CD4-positive, alpha-beta T cell treated with Interleukin-4 for 4 hours (primary cell): ENCODE measurements at places on chromosomes 11 and 22.

GRCh38 chr22:37609240-37610152 lies 862 bp downstream of the GGA1 start:
- DNase-seq = peak; percentile 19

- no peak for DNase-seq
Measured at GRCh38 chr22:37625737-37626136, 13.7 kb upstream of the SH3BP1 start.

DNA sequence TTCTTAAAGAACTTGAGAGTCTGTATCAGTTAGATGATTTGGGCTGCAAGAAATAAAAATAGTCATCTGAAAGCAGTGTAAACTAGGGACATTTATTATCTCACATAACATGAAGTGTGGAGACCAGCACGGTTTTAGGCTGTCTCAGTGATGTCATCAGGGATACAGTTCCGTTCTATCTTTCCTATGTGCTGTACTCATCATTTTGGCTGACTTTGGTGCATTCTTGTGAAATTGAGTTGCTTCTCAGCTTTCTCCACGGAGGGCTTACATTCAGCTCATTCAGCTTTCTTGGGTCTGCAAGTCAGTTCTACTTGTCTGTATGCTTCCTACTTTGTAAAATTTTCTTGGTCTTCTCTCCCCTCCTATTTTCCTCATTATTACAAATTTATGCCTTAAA lies 51.8 kb upstream of the LIN7C start:
- no peak for DNase-seq

DNA sequence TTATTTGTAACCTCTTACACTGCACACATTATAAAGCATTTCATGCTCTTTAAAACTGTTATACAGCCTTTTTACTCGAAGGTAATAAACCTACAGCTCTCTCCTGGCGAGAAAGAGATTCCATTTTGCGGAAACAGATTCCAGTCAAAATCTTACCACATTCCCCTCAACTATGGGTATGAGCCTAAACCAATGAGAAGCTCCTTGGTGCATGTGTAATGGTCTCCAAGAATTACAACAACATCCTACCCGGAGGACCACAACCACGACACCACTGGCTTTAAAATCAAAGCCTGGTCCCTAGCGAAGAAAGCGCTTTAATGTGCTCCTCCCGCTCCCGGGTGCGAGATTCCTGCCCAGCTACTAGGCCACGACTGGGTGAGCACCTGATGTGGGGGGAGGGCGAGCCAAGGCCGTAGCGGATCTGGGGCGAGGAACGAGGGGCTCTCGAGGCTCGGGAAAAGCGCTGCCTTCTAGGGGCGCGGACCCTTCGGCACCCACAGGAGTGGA lies 821 bp downstream of the CELF1 start:
- no peak for DNase-seq

DNA sequence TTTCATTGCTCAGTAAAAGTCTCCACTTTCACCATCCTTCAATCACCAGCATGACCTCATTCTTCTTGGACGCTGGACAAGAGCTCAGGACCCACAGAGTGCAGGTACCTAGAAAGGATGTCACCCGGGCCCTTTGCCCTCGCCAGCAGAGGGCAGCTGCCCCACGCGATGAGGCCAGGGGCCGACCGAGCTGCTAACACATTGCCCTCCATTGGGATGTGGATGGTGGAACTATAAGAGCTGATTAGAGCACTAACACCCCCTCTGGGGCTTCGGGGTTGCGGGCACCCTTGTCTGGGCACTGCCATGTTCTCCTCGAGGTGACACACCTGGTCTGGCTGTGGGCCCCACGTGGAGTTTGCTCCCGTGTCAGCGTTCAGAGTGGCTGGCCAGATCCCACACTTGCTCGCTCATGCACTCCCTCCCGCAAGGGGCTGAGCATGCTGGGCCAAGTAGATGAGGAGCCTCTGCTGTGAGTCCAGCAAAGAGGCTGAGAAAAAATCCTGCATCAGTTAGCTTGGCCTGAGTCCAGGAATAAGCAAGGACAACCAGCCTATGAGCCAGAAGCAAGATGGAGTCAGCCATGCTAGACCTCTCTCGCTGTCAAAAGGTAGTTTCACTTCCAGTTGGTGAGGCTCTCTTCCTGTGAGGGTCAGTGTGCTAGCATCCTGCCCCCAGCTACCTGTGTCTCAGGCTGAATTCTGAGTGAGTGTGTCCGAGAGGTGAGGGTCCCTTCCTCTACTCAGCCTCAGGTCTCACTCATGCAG lies 9.8 kb downstream of the KRTAP5-6 start:
- no peak for DNase-seq

GRCh38 chr11:130555251-130555841 lies 106.9 kb downstream of the ADAMTS15 start:
- DNase-seq = no peak

GRCh38 chr11:87897921-87898320 lies 277.3 kb downstream of the RAB38 start:
- DNase-seq = no peak

DNA sequence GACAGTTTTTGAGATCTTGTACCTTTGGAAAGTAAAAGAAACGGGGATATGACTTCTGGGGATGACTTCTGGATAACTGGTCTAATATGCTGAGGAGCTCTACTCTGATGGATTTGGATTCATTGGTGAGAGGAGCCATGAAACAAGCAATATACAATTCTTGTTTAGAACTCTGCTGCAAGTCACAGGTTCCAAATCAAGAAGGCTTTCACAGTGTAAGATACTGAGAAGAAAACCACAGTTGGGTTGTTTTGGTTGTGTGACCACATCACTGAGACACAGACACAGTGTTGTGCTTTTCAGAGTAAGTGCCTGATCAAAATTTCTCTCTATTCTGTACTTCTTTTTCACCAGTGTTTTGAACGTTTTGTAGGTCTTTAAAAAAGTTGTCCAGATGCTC lies 13.1 kb upstream of the UCP2 start:
- DNase-seq = peak; percentile 95

GRCh38 chr11:122781378-122782195 lies 56.7 kb upstream of the CRTAM start:
- DNase-seq = peak; percentile 70

- DNase-seq = no peak
Measured at GRCh38 chr11:76307396-76307795, 73.5 kb downstream of the THAP12 start.

GRCh38 chr22:46686221-46687047 lies 51.6 kb downstream of the CERK start:
- no peak for DNase-seq

- DNase-seq = no peak
Measured at GRCh38 chr22:47691152-47691895, 928.9 kb downstream of the TBC1D22A start.

- no peak for DNase-seq
Measured at GRCh38 chr11:110077831-110078325, 15.3 kb upstream of the ZC3H12C start.

- no peak for DNase-seq
Measured at GRCh38 chr11:126607374-126607773, 251.9 kb downstream of the ST3GAL4 start.

GRCh38 chr11:60633645-60634044 lies 65.8 kb upstream of the MS4A8 start:
- DNase-seq = no peak

DNA sequence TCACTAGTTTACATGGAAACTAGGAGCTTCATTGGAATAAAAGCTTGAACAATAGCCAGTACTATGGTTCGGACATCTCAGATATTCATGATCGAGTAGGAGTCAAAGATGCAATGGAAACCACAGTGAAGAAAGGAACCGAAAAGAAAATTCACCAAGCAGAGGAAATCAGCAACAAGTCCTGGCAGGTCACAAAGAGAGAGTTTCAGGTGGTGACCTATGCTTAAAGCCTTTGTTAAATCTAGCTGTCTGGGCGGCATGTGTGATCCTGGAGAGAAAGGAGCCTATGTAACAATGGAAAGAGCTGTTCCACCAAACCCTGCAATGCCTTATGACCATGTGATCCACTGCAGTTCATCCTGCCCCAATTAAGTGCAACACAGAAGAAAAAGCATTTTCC lies 68.9 kb upstream of the POU2AF2 start:
- DNase-seq = no peak

GRCh38 chr11:119567688-119568582 lies 145.0 kb upstream of the THY1 start:
- DNase-seq = no peak

GRCh38 chr11:68692115-68692514 lies 7.8 kb downstream of the GAL start:
- no peak for DNase-seq

- DNase-seq = no peak
Measured at GRCh38 chr11:32891657-32892354, 805 bp upstream of the QSER1 start.

DNA sequence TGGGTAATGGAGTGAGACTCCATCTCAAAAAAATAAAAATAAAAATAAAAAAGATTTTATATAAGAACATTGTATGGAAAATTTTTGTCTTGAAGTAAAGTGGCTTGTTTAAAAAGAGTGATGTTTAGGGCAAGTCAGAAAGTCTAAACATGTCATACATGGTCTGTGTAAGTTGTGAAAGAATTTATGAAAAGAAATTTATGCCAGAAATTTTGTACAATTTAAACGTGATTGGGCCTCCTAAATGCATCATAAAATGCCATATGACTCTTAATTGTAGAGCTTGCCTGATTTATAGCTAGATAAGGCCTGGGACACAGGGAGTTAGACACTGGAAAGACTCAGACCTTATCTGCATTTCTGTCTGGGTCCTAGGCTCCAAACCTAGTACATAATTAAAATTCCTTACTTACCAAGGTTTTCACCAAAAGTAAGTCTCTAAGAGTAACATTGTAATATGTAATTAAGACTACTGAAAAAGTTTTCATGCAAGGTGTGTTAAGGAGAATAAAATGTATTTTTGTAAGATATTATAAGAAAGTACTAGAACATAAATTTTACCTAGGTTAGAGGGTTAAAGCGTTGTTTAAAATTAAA lies 110.5 kb downstream of the AASDHPPT start:
- DNase-seq = no peak

GRCh38 chr11:74932169-74932568 lies 16.7 kb downstream of the XRRA1 start:
- no peak for DNase-seq

DNA sequence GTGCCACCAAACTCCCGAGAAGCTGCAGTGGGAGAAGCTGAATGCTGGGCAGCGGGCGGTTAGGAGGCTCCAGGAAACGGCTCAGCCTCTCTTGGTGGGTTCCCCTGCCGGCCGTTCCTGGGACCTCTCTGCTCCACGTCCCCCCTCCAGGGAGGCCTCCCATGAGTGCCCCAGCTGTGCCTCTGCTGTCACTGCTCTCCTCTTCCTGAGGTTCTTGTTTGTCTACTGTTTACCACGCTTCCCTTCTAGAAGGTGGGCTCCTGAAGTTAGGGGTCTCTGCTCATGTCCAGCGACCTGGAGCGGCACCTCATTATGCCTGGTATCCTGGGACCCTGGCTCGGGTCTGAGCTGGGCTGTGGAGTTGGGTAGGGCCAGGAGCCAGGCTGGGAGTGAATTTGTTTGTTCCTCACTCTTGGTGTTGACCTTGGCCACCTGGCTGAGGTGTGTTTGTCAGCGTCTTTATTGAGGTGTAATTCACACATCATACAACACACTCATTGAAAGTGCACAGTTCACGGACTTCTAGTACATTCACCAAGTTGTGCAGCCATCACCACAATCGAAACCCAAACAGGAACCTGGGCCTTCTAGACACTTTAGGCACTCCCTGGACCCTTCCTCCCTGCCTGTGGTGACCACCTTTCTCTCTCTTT lies 37.8 kb upstream of the GRAMD4 start:
- DNase-seq = no peak

GRCh38 chr11:20211691-20212090 lies 51.4 kb upstream of the DBX1 start:
- no peak for DNase-seq

GRCh38 chr22:19396934-19397733 lies 34.4 kb downstream of the HIRA start:
- no peak for DNase-seq

- DNase-seq = no peak
Measured at GRCh38 chr11:124798991-124799347, 1.2 kb downstream of the MSANTD2 start.

DNA sequence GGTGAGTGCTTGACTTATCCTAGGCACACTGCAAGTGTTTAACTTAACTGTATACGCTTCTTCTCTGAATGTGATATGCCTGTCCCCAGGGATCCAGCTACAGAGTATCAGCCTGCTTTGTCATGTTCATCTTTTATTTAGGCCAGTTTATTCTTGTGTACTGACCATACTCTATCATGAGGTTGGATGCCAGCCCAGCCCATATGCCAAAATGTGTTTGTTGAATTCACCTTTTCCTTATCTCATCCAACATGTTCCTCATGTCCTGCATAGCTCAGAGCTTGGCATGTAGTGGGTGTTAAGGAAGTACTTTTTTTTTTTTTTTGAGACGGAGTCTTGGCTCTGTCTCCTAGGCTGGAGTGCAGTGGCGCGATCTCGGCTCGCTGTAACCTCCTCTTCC lies 116.2 kb downstream of the NCAM1 start:
- no peak for DNase-seq

DNA sequence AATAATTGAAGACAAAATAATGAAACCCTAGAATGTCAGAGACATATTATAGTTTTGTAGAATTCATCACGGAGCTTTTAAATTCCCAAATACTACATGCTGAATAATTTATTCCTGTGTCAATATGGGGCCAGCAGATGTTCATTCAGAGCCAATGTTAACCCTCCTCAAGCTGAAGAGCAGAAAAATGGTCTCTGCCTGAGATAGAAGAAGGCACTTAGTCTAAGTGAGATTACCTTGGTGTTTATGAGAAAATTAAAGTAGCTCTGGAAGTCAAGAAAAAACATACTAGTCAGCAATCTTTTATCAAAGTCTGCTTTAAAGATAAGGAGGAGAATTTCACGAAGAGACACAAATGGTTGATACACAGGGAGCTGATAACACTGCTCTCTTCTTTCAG lies 328.2 kb downstream of the TTC28 start:
- no peak for DNase-seq

- peak; percentile 17 for DNase-seq
Measured at GRCh38 chr11:116890193-116890592, 52.8 kb upstream of the APOA1 start.

GRCh38 chr11:46249938-46250744 lies 27.3 kb upstream of the CREB3L1 start:
- DNase-seq = no peak

DNA sequence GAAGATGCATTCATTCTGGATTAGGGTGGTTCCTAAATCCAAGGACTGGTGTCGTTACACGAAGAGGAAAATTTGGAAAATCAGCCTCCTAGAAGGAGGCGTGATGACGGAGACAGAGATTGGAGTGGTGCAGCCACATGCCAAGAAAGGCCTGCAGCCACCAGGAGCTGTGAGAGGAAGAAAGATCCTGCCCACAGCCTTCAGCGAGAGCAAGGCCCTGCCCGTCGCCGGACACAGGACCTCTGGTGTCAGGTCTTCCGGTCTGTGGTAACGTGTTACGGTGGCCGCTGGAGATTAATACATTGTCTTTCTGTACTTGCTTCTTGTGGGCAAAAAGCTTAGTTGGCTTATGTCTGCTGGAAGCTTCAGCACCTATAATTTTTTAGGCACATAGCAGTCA lies 1045.8 kb downstream of the BRD1 start:
- no peak for DNase-seq
